ENCODE measurements at places on chromosomes 16 and 17.

GRCh38 chr17:72064606-72065193 is 56.1 kb upstream of the SOX9 start:
- DNase-seq: no peak

DNA sequence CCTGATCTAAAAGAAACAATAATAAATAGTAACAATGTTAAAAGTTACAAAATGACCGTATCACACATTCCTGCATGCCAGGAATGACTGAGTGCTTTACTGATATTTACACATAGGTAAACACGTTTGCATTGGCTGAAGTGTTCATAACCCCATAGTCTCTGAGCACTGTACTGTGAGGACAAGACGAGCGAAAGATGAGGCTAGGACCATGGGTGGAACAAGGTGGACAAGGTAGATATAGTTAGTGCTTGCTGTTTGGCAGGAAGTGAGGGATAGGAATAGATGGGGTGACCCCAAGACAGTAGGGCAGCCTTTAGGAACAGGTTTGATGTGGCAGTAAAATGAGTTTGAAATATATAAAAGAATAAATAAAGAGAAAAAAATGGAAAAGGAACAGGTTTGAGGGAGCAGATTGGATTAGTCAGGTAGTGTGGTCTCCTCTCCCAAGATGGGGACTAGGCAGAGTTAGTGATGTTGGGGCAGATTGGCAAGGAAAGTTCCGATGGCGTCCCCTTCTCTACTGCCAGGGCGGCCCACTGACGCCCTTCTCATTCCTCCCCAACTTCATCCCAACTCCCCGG is 452 bp upstream of the E2F4 start:
- no peak for DNase-seq

DNA sequence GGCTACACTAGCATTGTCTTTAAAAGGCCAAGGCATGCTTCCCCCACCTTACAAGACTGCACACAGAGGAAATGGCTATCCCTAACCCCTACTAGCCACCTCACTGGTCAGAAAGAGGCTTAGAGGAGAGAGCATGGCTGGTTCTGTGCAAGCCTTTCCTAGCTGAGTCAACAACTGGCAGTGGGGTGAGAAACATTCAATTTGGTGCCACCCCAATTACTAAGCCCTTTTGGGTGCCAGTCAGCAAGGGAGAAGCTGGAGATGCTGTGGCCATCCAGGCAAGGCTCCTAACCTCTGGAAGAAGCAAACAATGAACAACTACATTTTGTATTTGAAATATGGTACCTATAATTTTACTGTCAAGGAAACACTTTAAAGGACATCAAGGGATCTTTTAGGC is 4.7 kb upstream of the KAT7 start:
- DNase-seq: no peak

DNA sequence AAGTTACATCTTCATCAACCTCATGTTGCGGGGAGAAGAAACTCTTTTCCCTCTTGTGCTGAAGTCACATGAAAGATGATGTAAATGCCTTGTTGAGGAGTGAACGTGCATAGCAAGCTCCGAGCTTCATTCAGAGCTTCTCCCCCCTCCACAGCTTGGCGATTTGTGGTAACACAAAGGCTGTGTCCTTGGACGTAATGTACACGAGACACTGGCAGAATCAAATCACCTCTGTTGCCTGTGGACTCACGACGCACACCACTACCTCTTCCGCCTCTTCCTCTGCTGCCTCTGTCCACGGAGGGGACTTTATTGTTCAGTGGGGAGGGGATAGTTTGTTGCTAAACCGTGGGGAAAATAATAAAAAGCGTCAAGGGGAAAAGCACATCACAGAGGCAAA is 54.9 kb upstream of the CHMP6 start:
- no peak for DNase-seq

DNA sequence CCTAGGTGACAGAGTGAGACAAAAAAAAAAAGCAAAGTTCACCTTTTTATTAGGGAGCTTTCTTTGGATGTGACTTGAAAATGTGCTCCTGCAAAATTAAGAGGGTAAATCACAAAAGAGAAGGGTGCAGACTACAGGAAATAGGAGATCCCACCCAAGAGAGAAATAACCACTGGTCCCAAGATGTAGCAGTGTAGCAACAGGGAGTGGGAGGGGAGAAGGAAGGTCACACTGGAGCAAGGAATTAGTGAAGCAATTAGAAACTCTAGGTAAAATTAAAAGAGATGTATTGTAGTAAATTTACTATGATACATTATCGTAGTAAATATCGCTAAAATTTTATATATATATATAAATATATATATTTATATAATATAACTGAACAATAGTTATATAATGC is 12.3 kb upstream of the SPN start:
- no peak for DNase-seq

- DNase-seq: no peak
Measured at GRCh38 chr16:10013774-10014173, 168.5 kb downstream of the GRIN2A start.

GRCh38 chr16:17420816-17421215 is 49.9 kb downstream of the XYLT1 start:
- no peak for DNase-seq

GRCh38 chr17:49085565-49086315 is 46.8 kb upstream of the B4GALNT2 start:
- DNase-seq: no peak

DNA sequence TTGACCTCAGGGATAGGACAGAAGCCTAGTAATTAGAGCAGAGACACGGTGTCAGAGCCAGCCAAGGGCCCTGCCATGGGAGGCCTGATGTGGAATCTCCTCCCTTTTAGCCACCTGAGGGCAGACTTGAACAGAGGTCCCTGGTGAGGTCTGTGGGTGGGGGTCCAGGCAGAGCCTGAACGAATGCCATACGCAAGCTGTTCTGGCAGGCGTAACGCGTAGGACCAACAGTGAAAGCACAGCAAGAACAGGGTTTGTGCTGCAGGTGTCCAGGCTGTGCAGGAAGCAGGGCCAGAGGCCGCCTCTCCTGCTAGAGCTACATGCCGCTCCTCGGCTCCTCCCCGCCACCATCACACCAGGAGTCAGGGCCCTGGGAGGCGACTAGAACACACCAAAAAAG is 81.9 kb upstream of the TBX2 start:
- no peak for DNase-seq

DNA sequence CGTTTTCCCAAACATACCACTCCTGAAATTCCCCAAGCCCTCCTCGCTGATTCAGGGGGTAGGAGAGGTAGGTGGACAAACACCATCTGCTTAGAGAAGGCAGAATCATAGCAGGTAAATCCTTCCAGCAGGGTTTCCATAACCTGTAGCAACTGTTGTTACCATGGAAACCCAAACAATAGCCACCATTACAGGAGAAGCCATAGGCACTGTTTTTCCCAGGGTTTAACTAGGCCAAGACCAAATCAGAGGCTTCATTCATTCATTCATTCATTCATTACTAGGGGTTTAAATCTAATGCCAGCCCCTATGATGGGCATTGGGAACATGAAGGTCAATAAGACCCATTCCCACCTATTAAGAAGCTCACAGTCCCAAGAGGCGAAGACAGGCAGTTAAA is 25.5 kb upstream of the CIITA start:
- no peak for DNase-seq

- no peak for DNase-seq
Measured at GRCh38 chr16:27332105-27332504, 18.3 kb downstream of the IL4R start.

DNA sequence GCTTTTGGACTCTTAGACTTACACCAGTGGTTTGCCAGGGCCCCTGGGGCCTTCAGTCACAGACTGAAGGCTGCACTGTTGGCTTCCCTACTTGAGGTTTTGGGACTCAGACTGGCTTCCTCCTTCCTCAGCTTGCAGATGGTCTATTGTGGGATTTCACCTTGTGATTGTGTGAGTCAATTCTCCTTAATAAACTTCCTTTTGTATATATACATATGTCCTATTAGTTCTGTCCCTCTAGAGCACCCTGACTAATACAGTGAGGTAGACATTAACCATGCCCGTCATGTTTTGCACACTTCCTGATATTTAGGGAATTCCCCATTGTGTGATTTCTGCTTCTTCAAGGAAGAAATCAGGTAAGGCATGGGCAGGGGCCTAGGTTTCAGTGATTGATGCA is 147.8 kb upstream of the CA10 start:
- DNase-seq: no peak

DNA sequence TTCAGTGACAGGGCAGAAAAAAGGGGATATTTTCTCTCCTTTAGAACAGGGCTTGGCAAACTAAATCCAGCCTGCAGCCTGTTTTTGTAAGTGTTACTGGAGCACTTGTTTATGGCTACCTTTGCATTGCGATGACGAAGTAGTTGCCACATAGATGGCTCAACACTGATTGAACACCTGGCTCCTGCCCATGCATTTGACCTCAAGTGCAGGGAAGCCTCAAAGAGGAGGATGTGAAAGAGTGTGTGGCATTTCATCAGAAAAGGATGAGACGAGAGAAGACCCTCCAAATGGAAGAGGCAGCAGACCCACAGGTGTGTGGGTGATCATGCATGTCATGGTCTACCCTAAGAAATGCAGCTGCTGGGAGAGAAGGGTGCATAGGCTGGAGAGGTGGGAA is 32.7 kb upstream of the IRX5 start:
- DNase-seq: no peak

DNA sequence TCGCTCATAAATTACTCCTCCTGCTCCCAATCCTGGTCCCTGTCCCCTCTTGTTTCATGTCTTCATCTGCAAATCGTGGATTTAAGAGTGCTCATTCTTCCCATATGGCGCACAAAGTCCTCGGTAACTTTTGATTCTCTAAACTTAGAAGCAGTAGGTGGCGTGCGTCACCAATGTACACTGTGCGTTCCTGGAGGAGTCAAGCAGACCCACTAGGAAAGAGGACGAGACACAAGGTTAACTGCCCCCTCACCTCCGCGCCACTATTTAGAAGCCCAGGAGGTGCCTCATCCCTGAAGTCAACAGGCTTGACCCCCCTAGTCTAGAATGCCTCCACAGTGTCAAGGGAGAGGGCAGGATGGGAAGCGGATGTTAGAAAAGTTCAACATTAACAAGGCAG is 2.9 kb downstream of the SLC13A5 start:
- no peak for DNase-seq

- no peak for DNase-seq
Measured at GRCh38 chr16:73523209-73523608, 475.3 kb upstream of the ZFHX3 start.

DNA sequence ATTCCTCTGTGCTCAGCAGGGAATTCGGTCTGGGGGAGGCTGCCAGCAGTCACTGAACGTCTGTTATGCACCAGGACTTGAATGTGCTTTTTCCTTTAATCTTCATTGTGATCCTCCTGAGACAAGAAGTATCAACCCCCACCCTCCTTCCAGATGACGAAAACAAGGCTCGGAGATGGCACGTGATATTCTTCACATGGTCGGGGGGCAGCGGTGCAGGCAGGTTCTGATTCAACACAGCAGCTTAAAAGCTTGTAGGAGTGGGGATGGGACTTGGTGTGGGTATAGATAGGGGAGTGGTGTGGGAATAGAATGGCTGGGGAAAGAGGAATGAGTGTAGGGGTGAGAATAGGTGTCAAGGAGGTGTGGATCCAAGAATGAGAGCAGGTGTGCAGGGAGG is 6.4 kb downstream of the NECAB2 start:
- no peak for DNase-seq

DNA sequence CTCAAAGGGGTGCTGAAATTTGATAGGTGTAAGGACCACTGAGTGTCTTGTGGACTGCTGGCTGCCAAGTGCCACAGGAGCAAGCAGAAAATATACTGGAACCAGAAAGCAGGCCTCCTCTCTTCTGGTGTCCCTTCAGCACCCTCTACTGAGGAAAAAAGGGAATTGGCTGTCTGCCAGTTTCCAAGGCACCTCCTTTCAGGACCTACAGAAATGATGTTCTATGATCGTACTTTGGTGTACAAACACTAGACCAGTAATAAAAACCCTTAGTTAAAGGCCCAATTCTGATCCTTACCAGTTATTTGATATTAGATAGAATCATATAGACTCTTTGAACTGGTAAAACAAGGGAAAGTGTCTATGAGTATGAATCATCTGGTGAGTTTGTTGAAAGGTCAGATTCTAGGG is 35.8 kb upstream of the BCAS3 start:
- DNase-seq: peak; percentile 8

DNA sequence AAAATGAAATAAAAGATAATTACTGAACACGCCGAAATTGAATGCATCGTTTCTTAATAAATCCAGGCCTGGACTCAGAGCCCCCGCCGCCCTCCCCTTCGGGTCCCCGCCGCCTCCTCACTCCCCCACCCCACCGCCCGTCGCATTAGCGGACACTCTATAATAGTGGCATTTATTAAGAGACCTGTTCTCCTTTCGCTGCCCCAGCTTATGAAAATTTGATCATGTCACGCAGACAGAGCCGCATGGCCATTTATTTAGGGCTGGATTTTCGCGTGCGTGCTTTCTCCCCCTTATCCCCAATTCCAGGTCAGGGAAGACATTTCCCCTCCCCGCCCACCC is 6.3 kb upstream of the HOXB2 start:
- no peak for DNase-seq

DNA sequence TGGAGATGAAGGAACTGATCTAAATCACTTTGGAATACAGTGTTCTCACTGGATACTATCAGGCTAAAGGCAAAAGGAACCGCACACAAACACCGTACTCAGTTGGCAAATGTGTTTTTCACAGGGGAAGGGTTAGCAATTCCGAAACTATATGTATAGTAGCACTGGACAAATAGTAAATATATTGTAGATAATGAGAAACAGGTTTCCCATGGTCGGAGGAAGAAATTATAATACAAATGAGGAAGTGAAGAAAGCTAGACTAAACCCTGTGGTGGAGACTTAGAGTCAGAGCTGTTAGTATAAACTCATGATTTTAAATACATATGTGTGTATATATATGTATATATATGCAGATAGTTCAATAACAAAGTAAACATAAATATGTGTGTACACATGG is 414.1 kb upstream of the SALL1 start:
- no peak for DNase-seq

DNA sequence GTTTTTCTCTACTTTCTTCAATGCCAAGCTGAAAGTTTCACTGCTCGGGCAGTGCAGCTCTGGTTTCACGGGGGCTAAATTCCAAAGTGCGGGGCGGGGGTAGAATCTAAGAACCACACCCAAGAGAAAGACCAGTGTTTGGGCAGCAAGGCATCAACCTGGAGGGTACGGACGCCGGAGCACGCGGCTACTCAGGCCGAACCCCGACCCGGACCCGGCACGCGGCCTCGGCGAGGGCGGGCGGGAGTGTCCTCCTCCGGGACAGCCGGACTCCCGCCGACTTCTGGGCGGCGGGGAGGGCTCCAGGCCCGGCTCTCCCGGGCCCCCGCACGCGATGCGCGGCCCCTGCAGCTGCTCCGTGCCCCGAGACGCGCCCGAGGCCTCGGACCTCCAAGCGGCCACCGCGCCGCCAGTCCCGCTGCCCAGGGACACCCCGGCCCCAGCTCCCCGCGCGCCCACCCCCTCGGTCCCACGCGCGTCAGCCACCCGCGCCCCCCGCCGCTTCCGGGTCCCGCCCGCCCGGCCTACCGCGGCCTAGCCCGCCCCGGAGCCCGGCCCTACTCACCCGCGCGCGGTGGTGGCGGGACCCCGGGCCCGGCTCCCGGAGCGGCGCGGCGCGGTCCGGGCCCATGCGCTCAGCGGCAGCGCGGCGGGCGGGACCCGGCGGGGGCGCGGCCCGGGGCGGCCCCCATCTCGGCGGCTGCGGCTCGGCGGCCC is 561 bp downstream of the AXIN1 start:
- no peak for DNase-seq

GRCh38 chr17:72782985-72783701 is 309.3 kb downstream of the SLC39A11 start:
- no peak for DNase-seq

GRCh38 chr16:11071829-11072228 is 127.5 kb downstream of the CLEC16A start:
- DNase-seq: no peak
